ENCODE measurements at places on chromosomes 3 and 15.

DNA sequence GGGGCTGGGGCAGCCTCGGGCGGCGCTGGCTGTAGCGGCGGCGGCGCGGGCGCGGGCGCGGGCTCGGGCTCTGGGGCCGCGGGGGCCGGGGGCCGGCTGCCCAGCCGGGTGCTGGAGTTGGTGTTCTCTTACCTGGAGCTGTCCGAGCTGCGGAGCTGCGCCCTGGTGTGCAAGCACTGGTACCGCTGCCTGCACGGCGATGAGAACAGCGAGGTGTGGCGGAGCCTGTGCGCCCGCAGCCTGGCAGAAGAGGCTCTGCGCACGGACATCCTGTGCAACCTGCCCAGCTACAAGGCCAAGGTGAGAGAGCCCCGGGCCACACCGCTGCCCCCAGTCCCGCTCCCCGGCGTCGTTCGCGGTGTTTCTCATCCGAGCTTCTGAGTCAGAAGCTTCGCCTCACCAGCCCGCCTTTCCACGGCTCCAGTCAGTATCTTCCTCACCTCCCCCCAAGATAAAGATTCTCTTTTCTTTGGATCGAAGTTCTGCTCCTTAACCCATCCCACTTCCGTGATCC lies 600 bp downstream of the FBXO45 start:
- DNase-seq, result peak; percentile 15

DNA sequence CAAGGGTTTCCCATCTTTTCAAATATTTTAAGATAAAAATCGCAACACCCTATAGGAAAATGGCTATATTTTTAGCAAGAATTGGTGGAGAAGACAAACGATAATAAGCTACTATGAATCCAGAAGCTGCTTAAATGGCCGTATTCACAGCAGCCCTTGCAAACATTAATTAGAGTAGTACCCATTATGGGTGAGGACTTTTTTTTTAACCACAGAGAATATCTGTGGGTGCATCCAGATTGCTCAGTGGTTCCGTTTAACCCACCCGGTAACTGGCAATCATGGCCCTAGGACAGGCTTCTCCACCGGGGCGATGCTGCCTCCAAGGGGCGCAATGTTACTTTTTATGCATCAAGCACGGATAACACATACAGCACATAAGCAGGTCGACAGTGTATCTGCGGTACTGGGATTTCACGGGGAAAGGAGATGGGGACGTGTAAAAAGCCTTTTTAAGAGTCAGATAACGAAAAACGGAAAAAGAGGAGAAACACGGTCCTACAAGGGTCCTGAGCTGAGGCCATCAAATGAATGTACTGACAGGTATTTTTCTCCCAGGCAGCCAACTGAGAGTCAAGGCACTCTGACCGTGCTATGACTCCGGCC lies 968 bp upstream of the TMEM266 start:
- no peak for DNase-seq

- no peak for DNase-seq
These were observed 20.0 kb downstream of the COPS2 start for GRCh38 chr15:49135342-49135857.

- DNase-seq, result no peak
These were observed 43.4 kb downstream of the PXYLP1 start for GRCh38 chr3:141275032-141275422.

- DNase-seq, result no peak
These were observed 499.0 kb downstream of the PYDC2 start for GRCh38 chr3:191959876-191960413.

GRCh38 chr3:61068084-61068483 lies 183.2 kb downstream of the FHIT start:
- no peak for DNase-seq

GRCh38 chr3:16841904-16842271 lies 42.9 kb upstream of the PLCL2 start:
- DNase-seq, result no peak

DNA sequence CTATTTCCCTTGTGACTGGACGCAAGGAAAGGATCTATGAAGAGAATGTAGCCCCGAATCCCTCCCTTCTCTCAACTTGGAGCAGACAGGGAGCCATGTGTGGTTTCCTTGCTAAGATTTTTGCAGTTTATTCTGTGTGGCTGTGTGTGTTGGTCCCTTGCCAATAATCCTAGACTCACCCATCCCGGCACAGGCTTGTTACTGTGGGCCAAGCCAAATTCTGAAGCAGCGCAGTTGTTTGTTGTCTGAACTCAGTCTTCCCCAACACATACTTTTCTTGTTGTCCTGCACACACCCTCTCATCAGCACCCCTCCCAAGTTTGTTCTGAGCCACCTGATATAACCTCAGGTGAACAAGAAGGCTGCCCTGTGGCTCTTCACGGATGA lies 193.3 kb upstream of the CTDSPL start:
- DNase-seq, result no peak

DNA sequence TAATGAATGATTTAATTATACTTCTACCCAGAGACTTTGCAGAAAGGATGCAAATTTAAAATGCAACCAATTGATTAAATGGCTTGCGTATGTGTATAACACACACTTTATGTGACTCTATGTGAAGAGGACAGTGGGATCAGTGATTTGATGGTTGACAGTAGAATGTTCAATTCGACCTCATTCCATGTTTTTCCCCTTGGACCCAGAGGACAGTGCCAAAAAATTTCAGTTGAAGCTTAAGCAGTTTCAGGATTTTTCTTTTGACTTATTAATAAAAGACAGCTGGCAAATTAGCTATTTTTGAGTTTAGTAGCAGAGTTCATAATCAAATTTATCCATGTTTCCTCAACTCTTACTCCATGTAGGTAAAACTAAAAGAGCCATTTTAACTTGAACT lies 742.4 kb upstream of the NR2F2 start:
- no peak for DNase-seq

GRCh38 chr3:161838021-161838420 lies 341.4 kb downstream of the OTOL1 start:
- no peak for DNase-seq

DNA sequence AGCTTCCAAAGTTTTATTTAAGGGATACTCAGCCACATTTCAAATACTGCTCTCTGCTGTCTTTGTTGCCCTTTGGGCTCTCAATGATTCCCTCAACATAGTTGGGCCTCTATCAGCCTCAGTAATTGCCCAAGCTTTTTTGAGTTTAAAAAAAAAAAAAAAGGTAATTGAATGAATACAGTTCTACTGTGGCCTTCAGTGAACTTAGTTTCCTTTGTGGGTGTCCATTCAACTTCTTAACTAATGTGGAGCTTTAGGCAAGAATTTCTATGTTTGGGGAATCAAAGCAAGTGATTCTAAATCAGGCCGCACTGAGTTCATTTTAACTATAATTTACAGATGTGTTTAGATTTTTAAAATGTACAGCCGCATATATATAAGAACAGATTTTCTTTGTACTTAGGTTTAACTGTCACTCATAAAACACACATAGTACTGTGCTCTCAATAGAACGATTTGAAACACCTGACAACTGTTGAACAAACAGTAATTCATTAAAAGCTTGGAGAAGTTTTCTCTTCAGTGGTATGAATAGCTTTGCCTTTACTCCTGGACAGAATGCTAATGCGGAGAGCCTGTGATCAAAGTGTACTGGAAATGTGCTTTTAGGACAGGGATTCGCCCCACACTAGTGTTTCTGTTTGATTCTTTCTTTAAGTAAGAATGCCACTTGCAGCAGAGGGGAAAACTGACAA lies 844.9 kb upstream of the SEMA6D start:
- DNase-seq, result no peak

GRCh38 chr3:131713416-131714123 lies 210.8 kb upstream of the MRPL3 start:
- DNase-seq, result no peak

- DNase-seq, result no peak
These were observed 82.2 kb upstream of the THBS1 start for GRCh38 chr15:39498629-39499028.

GRCh38 chr15:33586786-33587697 lies 276.3 kb downstream of the RYR3 start:
- DNase-seq, result no peak

- no peak for DNase-seq
These were observed 19.7 kb downstream of the CHMP2B start for GRCh38 chr3:87246662-87247429.

DNA sequence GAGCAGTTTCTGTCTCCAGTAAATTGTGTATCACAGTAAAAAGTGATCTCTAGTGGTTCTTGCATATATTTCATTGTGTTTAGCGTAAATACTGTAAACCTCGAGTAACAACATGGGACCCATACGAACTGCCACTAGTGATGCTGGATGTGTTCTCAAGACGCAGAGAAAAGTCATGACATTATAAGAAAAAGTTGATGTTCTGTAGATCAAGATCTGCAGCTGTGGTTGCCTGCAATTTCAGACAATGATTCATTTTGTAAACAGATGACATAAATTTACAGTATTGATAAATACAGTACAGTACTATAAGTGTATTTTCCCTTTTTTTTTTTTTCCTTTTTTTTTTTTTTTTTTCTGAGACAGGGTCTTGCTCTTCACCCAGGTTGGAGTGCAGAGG lies 100.1 kb downstream of the DPH6 start:
- no peak for DNase-seq

GRCh38 chr3:129965937-129966336 lies 8.6 kb upstream of the TRH start:
- no peak for DNase-seq

GRCh38 chr15:74489518-74490338 lies 28.8 kb upstream of the UBL7 start:
- peak; percentile 55 for DNase-seq

DNA sequence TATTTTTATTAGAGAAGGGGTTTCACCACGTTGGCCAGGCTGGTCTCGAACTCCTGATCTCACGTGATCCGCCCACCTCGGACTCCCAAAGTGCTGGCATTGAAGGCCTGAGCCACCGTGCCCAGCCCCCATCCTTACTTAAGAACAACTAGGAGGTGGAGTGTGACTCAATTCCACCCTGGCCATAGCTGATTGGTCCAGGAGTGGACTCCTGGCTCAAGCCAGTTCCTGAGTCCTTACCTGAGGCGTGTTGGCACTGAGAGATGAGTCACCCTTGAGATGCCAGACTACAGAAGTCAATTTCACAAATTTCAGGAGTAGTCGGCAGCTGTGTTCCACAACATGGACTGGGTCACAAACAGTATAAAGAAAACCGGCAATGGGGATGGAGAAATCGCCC lies 124.2 kb downstream of the SHQ1 start:
- no peak for DNase-seq

GRCh38 chr3:15342246-15342645 lies 9.9 kb upstream of the SH3BP5 start:
- no peak for DNase-seq

- no peak for DNase-seq
These were observed 12.3 kb upstream of the ALCAM start for GRCh38 chr3:105354429-105354828.

GRCh38 chr3:44803298-44803697 lies 41.7 kb downstream of the KIF15 start:
- no peak for DNase-seq

DNA sequence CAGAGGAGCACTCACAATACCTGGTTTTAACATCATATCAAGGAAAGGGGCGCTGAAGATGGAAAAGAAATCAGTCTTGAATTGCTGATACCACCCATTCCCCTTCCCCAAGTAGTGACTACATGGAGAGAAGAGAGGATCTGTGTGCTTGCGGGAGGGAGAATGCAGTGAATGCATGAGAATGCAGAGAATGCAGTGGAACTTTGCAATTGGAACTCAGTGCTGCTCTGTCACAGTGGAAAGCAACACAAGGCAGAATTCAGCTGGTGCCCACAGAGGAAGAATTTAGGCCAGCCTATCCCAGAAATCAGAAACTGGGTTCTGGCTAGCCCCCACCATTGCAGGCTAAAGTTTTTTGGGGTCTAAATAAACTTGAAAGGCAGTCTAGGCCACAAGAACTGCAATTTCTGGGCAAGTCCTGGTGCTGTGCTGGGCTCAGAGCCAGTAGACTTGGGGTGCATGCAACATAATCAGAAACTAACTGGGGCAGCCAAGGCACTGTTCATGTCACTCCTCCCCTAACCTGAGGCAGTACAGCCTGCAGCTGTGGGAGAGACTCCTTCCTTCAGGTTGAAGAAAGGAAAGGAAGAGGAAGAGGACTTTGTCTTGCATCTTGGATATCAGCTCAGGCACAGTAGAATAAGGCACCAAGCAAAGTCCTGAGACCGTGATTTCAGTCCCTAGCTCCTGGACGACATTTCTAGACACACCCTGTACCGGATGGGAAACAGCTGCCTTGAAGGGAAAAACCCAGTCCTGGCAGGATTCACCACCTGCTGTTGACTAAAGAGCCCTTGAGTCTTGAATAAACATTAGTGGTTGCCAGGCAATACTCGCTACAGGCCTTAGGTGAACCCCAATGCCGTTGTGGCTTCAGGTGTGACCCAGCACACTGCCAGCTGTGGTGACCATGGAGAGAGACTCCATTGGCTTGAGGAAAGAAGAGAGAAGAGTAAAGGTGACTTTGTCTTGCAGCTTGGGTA lies 329.3 kb downstream of the TBL1XR1 start:
- DNase-seq, result no peak

- no peak for DNase-seq
These were observed 130.1 kb upstream of the LINGO1 start for GRCh38 chr15:77762747-77763355.
